ENCODE measurements at places on chromosomes 2 and 18. TPM values are rescaled to one million over a fixed set of nuclear protein-coding genes. Genes with fewer than 3 reads are reported as not detected.

FAP gene
- total RNA-seq: not detected

RAD51AP2 gene
- total RNA-seq: not detected

SPTBN1 gene
- 148 TPM for total RNA-seq

SCG2 gene
- total RNA-seq: 0.82 TPM

MSGN1 gene
- not detected for total RNA-seq

ATL2 gene
- 63.4 TPM for total RNA-seq

SALL3 gene
- not detected for total RNA-seq

CCDC178 gene
- total RNA-seq: not detected

ALK gene
- not detected for total RNA-seq

KLHL14 gene
- not detected for total RNA-seq

POLE4 gene
- 89.9 TPM for total RNA-seq

ANKRD30B gene
- total RNA-seq: not detected

HMSD gene
- not detected for total RNA-seq

DNAJC27 gene
- 2.2 TPM for total RNA-seq

TXNDC2 gene
- 0.08 TPM for total RNA-seq

KCNF1 gene
- 44.6 TPM for total RNA-seq

REG3A gene
- total RNA-seq: not detected

SANBR gene
- total RNA-seq: 12.6 TPM

RMDN2 gene
- 4.4 TPM for total RNA-seq

AMER3 gene
- not detected for total RNA-seq

RTP5 gene
- not detected for total RNA-seq

ESPNL gene
- 0.16 TPM for total RNA-seq

IL1RN gene
- 0.38 TPM for total RNA-seq

COLEC12 gene
- total RNA-seq: 0.06 TPM

C2orf80 gene
- total RNA-seq: not detected

RUFY4 gene
- not detected for total RNA-seq

KCNG2 gene
- total RNA-seq: not detected

GALNT13 gene
- total RNA-seq: 10.7 TPM

SCN1A gene
- total RNA-seq: not detected

ETAA1 gene
- total RNA-seq: 9.4 TPM

CERS6 gene
- total RNA-seq: 17.6 TPM

MAP3K2 gene
- total RNA-seq: 21.2 TPM
